Left kidney (tissue), 8 donors: ENCODE measurements at places on chromosomes 6 and 20. TPM values are rescaled to one million over a fixed set of nuclear protein-coding genes. Genes with fewer than 3 reads are reported as not detected.

GRCh38 chr20:36991703-36992102 is 40.2 kb upstream of the SAMHD1 start:
- no peak for DNase-seq

GRCh38 chr6:31899882-31900722 is 1.8 kb downstream of the ZBTB12 start:
- no peak for DNase-seq

GRCh38 chr6:101845172-101845571 is 451.7 kb downstream of the GRIK2 start:
- no peak for DNase-seq

HSPA1L gene
- polyA plus RNA-seq: 3.8 TPM

GRCh38 chr6:43600595-43600994 is 24.6 kb downstream of the POLH start:
- DNase-seq: no peak

- DNase-seq: no peak
Observed at GRCh38 chr20:38881806-38882440, 44.3 kb upstream of the FAM83D start.

- DNase-seq: no peak
Observed at GRCh38 chr20:58706975-58707681, 14.5 kb downstream of the NPEPL1 start.

TMEM242 gene
- 14.7 TPM for polyA plus RNA-seq

GRCh38 chr6:12401200-12401599 is 111.0 kb downstream of the EDN1 start:
- no peak for DNase-seq

GRCh38 chr6:148700741-148701311 is 46.0 kb upstream of the UST start:
- no peak for DNase-seq

GRCh38 chr6:132513831-132514545 is 1.1 kb upstream of the STX7 start:
- no peak for DNase-seq

GOPC gene
- polyA plus RNA-seq: 70.9 TPM

GRCh38 chr6:33172688-33173534 is 19.4 kb downstream of the COL11A2 start:
- DNase-seq: no peak

SLC17A2 gene
- polyA plus RNA-seq: 0.86 TPM

HSPA12B gene
- polyA plus RNA-seq: 11.5 TPM

DNA sequence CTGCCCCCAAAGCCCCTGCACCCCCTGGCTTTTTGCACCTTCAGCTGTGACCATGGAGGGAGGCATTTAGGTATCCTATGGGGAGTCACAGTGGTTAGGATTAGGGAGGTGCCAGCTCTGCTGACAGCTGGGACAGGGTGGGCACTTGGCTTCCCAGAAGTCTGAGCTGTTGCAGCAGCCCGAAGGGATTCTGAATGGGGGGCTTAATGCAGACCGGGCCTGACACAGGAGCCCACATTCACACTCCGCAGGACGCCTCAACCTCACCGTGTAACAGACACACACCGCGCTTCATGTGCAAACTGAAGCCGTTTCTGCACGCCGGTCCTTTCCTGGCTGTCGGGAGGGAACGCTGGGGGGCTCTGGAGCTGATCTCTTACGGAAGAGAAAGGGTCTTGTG is 1.9 kb downstream of the EBF4 start:
- no peak for DNase-seq

GRCh38 chr20:35968930-35969329 is 540 bp downstream of the CNBD2 start:
- no peak for DNase-seq

NT5E gene
- 3.9 TPM for polyA plus RNA-seq

GRCh38 chr6:64439274-64439673 is 803.7 kb downstream of the PHF3 start:
- DNase-seq: no peak

- DNase-seq: no peak
Observed at GRCh38 chr6:167146977-167147376, 10.8 kb downstream of the GPR31 start.

DNA sequence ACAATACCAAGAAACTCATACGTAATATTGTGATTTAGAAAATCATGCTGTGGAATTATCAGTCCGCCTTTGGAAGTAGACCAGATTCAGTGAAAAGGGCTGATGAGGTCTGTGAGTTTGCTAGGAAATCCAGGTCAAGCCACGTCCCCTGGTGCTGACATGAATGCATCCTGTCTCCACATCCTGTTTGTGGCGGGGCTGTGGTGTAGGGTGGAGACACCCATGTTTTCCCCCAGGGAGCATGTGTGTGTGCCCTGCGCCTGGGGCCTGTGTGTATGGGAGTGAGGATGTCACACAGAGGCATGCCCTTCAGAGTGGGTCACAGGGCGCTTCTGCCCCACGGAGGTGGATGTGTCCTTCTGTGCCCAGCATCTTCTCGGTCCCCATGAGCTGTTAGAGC is 109.1 kb downstream of the SASH1 start:
- DNase-seq: no peak
